Transverse colon (tissue), 4 donors: ENCODE measurements at places on chromosomes 2 and 18. TPM values are rescaled to one million over a fixed set of nuclear protein-coding genes. Genes with fewer than 3 reads are reported as not detected.

GRCh38 chr2:232129483-232129882, 168.0 kb downstream of the DIS3L2 start:
- H3K27me3 ChIP-seq: no peaks in the 10 kb centered on the region
- H3K4me3 ChIP-seq: no peak overlapping the region
- H3K27ac ChIP-seq: no peak overlapping the region
- DNase-seq: no peak

DNA sequence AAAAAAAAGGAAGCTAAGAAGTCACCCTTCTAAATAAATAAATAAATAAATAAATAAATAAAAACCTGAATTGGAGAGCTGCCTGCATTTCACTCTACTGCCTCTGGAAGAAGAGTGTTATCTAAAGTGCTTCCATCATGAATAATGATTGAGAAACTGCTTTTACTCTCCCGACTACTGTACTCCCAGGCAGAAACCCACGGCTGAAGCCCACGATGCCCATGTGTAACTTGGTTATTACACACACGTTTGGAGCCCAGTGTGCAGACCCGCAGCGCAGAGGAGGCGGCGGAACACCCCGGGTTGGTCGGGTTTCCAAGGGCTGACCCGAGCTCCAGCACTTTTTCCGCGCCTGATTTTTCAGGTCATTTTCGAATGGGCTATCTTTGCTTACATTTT, 697 bp upstream of the SPATS2L start:
- H3K4me1 ChIP-seq: peaks cover 18% of the 10 kb centered on the region
- no peaks in the 10 kb centered on the region for H3K36me3 ChIP-seq
- H3K4me3 ChIP-seq: peak overlapping the region; percentile 96
- peak overlapping the region; percentile 97 for H3K27ac ChIP-seq

DNA sequence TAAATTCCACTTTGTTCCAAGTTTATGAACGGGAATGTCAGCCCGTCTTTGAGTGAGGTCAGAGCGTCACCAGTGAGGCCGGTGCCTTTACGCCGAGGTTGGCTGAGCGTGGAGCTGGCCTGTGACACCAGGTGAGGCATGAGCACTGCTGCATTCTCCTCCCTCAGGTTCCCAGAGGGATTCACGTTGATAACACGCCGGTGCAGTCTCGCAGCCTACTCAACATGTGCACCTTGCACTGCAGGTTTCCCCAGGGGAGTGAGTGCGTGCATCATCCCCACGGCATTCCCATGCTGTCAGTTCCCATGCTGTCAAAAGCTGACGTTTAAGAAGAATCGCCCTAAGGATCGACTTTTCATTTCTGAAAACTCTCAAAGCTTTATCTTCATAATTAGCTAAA, 213.3 kb downstream of the LDLRAD4 start:
- no peak for DNase-seq
- H3K36me3 ChIP-seq: no peaks in the 10 kb centered on the region
- H3K27me3 ChIP-seq: no peaks in the 10 kb centered on the region
- H3K4me3 ChIP-seq: no peak overlapping the region
- H3K4me1 ChIP-seq: no peaks in the 10 kb centered on the region

FAM237A gene
- total RNA-seq: not detected

- no peak overlapping the region for H3K27ac ChIP-seq
- no peak overlapping the region for H3K4me3 ChIP-seq
- peak; percentile 13 for DNase-seq
- no peaks in the 10 kb centered on the region for H3K27me3 ChIP-seq
Observed at GRCh38 chr18:55522011-55522410, 66.0 kb downstream of the TCF4 start.

LYPD6B gene
- 3.1 TPM for total RNA-seq

- no peaks in the 10 kb centered on the region for H3K36me3 ChIP-seq
- H3K4me3 ChIP-seq: no peak overlapping the region
- no peaks in the 10 kb centered on the region for H3K27me3 ChIP-seq
Observed at GRCh38 chr2:202043475-202043874, 9.8 kb downstream of the FZD7 start.

DNA sequence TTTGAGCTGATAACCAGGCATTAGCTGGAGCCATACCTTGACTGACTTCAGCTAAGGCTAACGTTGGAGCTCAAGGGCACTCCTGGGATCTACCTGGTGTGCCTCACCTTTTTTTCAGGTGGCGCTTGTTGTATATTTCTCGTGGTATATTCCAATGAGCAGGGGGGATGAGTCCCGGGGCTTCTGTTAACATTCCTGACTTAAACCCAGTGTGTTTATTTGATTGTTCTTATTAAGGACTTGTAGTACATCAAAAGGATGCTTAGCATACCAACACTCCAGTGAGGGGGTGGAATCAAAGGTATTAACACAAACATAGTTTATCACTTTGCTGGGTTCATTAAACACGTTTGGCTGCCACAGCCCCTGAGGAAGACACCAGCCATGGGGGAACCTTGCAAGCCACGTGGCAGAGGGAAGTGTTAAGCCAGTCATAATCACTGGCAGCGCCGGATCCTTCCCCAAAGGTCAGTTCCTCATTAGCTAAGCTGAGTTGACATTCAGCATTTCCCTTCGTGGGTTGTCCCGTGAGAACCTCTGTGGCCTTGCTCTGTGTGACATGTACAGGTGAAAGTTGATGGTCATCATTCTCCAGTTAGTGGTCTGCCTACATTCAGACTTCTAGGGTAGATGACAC, 119.5 kb upstream of the MCFD2 start:
- H3K36me3 ChIP-seq: no peaks in the 10 kb centered on the region
- H3K4me3 ChIP-seq: no peak overlapping the region
- no peaks in the 10 kb centered on the region for H3K27me3 ChIP-seq
- DNase-seq: peak; percentile 46
- peaks cover 40% of the 10 kb centered on the region for H3K4me1 ChIP-seq

DNA sequence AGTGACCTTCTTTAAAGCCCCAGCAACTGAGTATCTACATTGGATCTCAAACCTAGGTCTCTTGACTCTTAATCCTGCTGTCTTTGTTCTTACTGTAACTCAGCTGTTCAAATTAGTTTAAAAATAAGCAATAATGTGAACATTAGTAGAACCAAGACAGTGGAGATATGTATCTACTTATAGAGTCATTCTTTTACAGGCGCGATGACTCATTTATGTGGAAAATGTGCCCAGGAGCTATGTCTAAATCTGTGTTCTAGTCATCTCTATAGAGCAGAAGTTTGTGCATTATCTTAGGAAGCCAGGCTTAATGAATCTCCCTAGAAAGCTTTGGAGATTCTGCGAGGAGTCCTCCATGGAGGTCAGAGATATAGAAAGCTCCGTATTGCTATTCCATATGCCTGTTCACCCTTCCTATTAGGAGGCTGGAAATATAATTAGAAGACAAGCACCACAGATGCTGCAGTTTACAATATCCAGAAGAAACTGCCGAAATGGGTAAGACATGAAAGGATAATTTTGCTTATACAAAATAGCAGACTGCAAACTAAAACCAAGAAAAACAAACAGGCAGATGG, 211.6 kb downstream of the TRIB2 start:
- no peaks in the 10 kb centered on the region for H3K27me3 ChIP-seq
- no peaks in the 10 kb centered on the region for H3K36me3 ChIP-seq
- no peaks in the 10 kb centered on the region for H3K4me1 ChIP-seq
- no peak overlapping the region for H3K27ac ChIP-seq
- H3K4me3 ChIP-seq: no peak overlapping the region
- no peak for DNase-seq

UGP2 gene
- 305 TPM for total RNA-seq

- no peaks in the 10 kb centered on the region for H3K27me3 ChIP-seq
- H3K27ac ChIP-seq: no peak overlapping the region
- H3K4me3 ChIP-seq: no peak overlapping the region
- H3K36me3 ChIP-seq: no peaks in the 10 kb centered on the region
- no peak for DNase-seq
Observed at GRCh38 chr18:8046441-8046840, 479.3 kb downstream of the PTPRM start.

GRCh38 chr2:235080101-235080500, 128.3 kb downstream of the SH3BP4 start:
- H3K4me1 ChIP-seq: no peaks in the 10 kb centered on the region
- H3K4me3 ChIP-seq: no peak overlapping the region
- DNase-seq: no peak
- no peak overlapping the region for H3K27ac ChIP-seq
- no peaks in the 10 kb centered on the region for H3K27me3 ChIP-seq

- DNase-seq: no peak
Observed at GRCh38 chr2:155372969-155373368, 674.5 kb downstream of the KCNJ3 start.

DNA sequence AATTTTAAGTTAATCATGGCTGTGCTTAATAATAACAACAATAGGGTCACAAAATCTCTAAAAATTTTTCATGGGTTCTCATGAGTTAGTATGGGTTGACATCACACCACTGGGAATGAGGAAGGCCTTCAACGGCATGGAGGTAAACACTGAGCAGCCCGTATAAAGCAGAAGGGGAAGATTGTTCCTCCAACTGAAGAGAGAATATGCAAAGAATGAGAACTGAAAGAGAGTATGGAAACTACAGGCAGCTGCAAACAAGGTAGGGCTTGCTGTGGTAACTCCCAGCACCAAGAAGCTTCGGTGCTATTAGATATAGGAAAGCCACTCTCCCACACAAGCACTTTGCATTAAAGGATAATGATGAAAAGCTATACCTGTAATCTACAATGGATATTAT, 1242.3 kb upstream of the CELF4 start:
- no peak overlapping the region for H3K4me3 ChIP-seq
- H3K27ac ChIP-seq: no peak overlapping the region
- no peaks in the 10 kb centered on the region for H3K36me3 ChIP-seq
- no peak for DNase-seq

NOSTRIN gene
- 51.2 TPM for total RNA-seq

TUBA4B gene
- total RNA-seq: not detected

GRCh38 chr2:128579825-128580224, 261.2 kb upstream of the HS6ST1 start:
- H3K36me3 ChIP-seq: no peaks in the 10 kb centered on the region
- no peak for DNase-seq
- H3K27me3 ChIP-seq: no peaks in the 10 kb centered on the region
- H3K4me1 ChIP-seq: no peaks in the 10 kb centered on the region

DNA sequence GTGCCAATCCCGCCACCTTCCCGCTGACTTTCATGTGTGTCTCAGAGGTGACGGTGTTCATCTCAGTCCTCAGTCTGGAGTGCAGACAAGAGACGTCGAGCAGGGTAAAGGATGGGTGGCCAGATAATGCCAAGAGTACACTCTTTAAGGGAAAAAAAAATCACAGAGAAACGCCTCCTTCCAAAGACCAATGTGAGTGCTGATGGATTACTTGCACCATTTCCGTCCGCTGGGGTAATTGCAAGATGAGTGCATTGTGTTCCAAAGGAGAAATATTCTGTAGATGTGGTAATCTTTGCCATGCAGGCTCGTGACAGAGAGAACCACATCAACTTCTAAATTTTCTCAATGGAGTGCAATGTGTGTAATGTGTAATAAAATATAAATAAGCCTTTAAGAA, 81.0 kb downstream of the KLHL29 start:
- no peak overlapping the region for H3K4me3 ChIP-seq
- no peak for DNase-seq
- H3K4me1 ChIP-seq: peaks cover 5% of the 10 kb centered on the region
- no peaks in the 10 kb centered on the region for H3K36me3 ChIP-seq
- no peaks in the 10 kb centered on the region for H3K27me3 ChIP-seq

PIK3C3 gene
- total RNA-seq: 20.2 TPM

TWIST2 gene
- 59.1 TPM for total RNA-seq

GRCh38 chr2:71130905-71131244, 441 bp downstream of the MPHOSPH10 start:
- H3K27ac ChIP-seq: peak overlapping the region; percentile 98
- H3K4me1 ChIP-seq: peaks cover 24% of the 10 kb centered on the region
- H3K36me3 ChIP-seq: peaks cover 22% of the 10 kb centered on the region
- H3K4me3 ChIP-seq: peak overlapping the region; percentile 82
- H3K27me3 ChIP-seq: no peaks in the 10 kb centered on the region

DNA sequence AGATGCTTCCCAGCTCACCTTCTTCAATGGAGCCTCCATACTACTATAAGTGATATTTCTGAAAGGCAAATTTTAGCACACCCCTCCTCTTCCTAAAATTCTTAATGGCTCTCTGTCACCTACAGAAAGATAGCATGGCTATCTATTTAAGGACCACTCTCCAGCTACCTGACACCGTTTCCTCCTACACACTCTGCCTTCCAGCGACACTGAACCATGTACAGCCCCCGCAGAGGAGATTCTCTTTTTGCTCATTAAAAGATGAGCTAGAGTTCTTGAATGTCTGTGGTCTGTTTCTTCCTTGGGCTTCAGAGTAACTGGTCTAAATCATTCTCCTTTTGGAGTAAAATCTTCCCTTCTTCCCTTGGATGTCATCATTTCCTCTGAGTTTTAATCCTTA, 38.4 kb upstream of the GAREM1 start:
- no peaks in the 10 kb centered on the region for H3K36me3 ChIP-seq
- no peaks in the 10 kb centered on the region for H3K27me3 ChIP-seq
- no peaks in the 10 kb centered on the region for H3K4me1 ChIP-seq
- H3K4me3 ChIP-seq: no peak overlapping the region
- DNase-seq: no peak

- no peak overlapping the region for H3K4me3 ChIP-seq
- peaks cover 5% of the 10 kb centered on the region for H3K4me1 ChIP-seq
- H3K27me3 ChIP-seq: no peaks in the 10 kb centered on the region
Observed at GRCh38 chr2:85259101-85259590, 68.6 kb downstream of the TGOLN2 start.

C2orf15 gene
- total RNA-seq: 3.7 TPM

DNA sequence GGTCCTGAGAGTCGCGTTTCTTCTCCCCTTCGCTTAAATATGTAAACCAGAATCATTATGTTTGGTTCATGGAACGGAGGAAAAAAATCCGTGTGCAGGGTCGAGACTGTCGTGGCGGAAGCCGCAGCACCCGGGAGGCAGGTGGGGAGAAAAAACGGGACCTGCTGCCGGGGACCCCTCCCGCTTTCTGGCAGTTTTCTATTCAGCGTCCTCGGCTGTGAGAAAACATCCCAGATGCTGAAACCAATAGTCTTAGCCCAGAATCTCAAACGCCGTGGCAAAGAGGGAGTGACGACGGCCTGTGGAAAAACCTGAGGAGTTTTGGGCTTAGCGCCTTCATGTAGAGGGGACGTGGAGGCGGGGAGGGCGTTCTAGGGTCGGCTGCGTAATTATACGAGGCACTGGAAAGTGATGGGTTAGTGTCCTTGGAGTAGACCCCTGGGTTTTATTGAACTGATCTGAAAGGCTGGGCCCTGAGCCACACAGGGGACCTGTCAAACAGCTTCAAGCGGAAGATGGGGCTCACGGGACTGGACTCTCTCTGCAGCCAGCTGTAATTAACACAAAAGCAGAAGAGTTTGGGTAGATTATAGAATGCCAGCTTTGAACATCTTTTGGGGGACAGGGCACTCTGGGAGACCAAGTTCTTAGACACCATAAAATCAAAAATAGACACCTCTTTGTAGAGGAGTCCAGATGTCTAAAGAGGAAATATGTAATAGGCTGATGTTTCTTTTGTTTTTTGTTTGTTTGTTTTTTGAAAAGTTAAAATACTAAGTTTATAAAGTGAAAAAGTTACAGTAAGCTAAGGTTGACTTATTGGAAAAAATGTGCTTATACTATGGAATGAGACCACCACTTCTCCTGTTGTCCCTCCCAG, 834 bp upstream of the BUB1 start:
- H3K4me1 ChIP-seq: peaks cover 16% of the 10 kb centered on the region
- H3K36me3 ChIP-seq: no peaks in the 10 kb centered on the region
- no peaks in the 10 kb centered on the region for H3K27me3 ChIP-seq
- H3K4me3 ChIP-seq: peak overlapping the region; percentile 70
- DNase-seq: peak; percentile 18
- peak overlapping the region; percentile 88 for H3K27ac ChIP-seq

GRCh38 chr2:143680885-143681405, 551.7 kb downstream of the ARHGAP15 start:
- no peaks in the 10 kb centered on the region for H3K4me1 ChIP-seq
- H3K36me3 ChIP-seq: no peaks in the 10 kb centered on the region
- no peak overlapping the region for H3K4me3 ChIP-seq
- H3K27ac ChIP-seq: no peak overlapping the region
- H3K27me3 ChIP-seq: no peaks in the 10 kb centered on the region
- no peak for DNase-seq
